ENCODE measurements at places on chromosomes 1 and 21. TPM values are rescaled to one million over a fixed set of nuclear protein-coding genes. Genes with fewer than 3 reads are reported as not detected.

DNA sequence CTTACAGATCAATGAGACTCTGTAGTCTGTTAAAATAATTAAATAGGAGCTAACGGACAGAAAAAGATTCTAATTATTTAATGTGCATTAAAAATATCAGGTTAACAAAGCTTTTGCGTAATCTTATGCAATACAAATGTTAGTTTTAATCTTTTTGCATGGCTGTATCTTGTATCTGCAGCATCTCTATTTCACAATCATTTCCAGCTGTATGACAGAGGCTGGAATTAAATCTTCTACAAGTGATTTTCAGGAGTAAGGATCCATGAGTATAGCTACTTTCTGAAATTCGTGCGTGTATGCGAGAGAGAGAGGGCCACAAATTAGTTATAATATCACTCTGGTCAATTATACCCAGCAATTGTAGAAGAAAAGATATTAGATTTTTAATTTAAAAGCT is 1446.8 kb downstream of the NCAM2 start:
- no peak for DNase-seq

DNA sequence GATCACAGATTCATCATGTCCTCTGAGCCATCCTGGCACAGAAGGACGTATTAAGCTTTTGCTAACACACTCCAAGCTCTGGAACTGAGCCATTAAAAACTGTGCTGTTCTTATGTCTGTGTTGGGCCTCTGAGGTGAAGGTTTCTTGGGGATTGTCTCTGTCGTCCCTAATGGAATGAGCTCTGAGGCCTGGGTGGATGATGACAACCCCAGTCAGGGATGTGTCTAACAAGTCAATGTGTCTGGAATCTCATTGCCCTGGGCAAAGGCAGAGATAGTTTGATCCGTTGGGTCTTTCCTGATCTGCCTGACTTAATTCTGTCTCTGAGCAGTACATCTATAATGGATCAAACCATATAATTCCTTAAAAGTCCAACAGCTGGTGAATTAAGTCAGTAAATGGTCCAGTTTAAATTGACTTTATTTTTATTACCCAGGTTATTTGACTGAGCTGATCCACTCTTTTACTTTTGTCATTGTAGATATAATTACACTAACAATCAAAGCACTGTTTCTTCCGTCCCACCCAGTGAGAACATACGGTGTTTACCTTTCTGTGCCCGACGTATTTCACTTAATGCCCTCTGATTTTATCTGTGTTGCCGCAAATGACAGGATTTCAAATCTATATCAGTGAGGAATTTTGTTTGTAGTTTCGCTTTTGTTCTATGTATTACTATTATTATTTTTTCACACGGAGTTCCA is 38.8 kb upstream of the OR2B11 start:
- DNase-seq = no peak

The LAMB3 gene
- total RNA-seq = 2.8 TPM

GRCh38 chr1:16250524-16251251 is 13.7 kb upstream of the CPLANE2 start:
- no peak for DNase-seq

- no peak for DNase-seq
Observed at GRCh38 chr1:181778640-181779260, 282.8 kb downstream of the ZNF648 start.

DNA sequence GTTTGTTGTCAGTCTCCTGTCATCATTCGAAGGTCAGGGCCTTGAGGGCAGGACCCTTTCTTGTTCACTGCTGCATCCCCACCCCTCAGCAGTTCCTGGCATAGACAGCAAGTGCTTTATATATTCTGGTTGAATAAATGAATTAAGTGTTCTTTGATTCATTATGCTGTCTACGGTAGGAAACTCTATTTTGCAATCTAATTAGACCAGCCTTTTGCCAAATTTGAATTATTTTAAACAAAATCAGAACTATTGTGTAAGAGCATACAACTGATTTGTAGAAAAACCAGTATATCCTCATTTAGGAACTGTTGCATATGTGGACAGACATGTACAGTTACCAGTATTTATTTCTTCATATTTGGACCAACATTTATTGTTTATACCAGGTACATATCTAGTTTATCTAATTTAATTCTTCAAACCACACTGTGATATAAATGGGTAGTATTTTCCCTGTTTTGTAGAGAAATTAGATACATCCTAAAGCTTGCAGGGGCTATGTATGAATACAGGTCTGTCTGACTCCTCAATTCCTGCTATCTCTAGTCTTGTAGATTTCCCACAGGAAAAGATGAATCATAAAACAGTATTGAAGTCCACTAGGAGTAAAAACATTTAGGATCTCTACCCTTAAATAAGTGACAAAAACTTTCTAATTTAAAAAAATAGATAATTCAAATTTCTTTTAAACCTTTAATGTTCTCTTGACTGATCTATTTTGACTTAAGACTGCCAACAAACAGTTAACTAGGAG is 10.4 kb downstream of the MGST3 start:
- DNase-seq = no peak

The KRTAP12-2 gene
- not detected for total RNA-seq

DNA sequence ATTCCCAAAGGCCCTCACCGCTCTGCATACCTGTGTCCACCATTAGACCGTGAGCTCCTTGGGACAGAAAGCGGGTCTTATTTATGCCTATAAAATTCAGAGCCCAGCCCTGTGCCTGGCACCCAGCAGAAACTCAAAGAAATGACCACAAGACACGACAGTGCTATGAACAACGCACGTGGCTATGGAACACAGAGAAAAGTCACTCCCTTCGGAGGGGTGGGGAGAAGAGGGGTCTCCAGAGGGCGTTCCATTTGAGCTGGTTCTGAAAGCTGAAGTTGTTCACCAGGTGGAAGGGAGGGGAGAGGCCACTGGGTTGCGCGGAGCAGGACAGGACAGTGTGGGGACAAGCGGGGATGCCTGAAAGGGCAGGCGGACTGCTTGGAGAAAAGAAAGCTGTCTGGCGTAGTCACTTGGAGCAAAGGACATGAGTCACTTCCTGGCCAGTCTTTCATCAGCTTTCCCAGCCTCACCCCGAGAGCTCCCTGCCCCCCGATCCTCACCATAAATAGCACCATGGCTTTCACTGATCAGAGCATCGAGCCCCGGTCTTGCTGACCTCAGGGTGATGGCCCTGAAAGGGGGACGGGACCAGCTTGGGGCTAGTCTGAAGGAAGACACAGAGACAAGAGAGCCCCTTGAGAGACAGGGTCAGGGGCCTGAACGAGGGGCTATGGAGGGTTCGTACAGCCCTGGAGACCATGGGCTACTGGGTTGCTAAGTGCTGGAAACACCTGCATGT is 28.5 kb downstream of the ECE1 start:
- DNase-seq = peak; percentile 77

- no peak for DNase-seq
Observed at GRCh38 chr1:221397141-221397540, 344.7 kb downstream of the DUSP10 start.

The TCHHL1 gene
- total RNA-seq = not detected

- no peak for DNase-seq
Observed at GRCh38 chr1:9167638-9168037, 38.7 kb upstream of the GPR157 start.

The ELAVL4 gene
- 0.13 TPM for total RNA-seq

DNA sequence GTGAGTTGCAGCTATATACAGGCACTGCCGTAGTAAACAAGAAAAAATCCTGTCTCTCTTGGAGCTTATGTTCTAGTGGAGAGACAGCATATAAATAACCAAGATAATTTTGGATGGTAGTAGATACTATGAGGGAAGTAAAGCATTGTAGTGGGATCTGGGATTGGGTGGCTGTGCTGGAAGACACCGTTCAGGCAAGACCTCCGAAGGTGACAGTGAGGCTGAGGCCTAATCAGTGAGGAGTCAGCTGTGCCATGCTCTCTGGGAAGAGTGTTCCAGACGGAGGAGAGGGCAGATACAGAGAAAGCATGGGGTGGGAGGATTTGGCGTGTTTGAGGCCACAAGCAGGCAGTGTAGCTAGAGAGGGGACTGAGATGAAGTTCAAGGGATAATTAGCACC is 6.0 kb downstream of the TMEM222 start:
- DNase-seq = no peak

- no peak for DNase-seq
Observed at GRCh38 chr1:169647512-169647911, 17.6 kb upstream of the SELP start.

GRCh38 chr1:26697978-26698849 is 2.4 kb downstream of the ARID1A start:
- DNase-seq = no peak

DNA sequence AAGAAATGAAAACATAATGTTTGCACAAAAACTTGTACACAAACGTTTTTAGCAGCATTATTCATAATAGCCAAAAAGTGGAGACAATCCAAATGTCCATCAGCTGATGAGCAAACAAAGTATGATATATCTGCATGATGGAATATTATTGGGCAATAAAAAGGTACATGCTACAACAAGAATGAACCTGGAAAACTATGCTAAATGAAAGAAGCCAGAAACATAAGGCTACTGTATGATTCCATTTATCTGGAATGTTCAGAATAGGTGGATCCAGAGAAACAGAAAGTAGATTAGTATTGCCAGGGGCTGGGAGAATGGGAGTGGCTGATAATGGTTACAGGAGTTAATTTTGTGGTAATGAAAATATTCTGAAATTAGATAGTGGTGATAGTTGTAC is 19.0 kb downstream of the FBXO28 start:
- DNase-seq = no peak

- no peak for DNase-seq
Observed at GRCh38 chr1:15691434-15692032, 7.4 kb downstream of the PLEKHM2 start.

The FCAMR gene
- total RNA-seq = not detected

DNA sequence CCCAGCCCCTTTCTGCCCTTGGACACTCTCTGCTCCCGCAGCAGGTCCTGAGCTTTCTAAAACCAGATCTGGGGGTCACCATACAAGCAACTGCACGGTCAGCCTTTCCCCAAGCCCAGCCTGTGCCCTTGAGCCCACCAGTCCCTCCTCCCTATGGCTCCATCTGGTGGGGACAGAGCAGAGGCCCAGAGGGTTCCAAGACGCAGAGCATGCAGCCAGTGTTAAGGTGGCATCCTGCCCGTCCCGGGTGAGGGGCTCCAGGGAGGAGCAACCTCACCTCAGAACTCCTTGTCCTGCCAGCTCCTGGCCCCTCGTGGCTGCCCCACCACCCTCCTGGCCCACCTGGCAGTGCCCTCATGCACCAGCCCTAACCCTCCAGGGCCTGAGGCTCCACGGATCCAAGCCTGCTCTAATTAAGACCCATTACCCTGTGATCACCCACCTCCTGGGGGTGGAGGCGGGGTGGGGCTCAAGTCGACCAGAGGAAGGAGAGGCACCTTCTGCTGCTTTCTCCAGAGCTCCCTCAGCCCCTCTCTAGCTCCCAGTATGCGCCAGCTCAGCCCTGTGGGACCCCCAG is 8.5 kb downstream of the CHD5 start:
- DNase-seq = no peak

DNA sequence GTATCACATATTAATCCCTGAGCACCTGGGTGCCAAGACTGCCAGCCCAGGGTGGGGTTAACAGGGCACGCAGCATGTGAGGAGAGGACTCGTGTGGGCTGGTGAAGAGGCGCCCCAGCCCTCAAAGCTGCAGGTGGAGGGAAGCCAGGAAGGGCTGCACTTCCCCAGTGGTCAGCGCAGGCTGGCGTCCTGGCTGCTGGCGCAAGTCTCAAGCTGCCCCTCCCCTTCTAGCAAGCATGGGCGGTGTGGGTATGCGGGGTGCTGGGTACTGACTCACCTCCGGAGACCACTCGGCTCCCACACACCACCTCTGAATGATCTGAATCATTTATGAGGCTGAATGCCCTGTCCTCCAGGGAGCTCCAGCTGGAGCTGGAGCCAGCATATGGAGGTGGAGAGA is 44.0 kb downstream of the EIF2D start:
- DNase-seq = no peak

- no peak for DNase-seq
Observed at GRCh38 chr1:26335774-26336476, 18.0 kb downstream of the CRYBG2 start.

GRCh38 chr1:63643517-63643916 is 50.3 kb downstream of the PGM1 start:
- DNase-seq = no peak

DNA sequence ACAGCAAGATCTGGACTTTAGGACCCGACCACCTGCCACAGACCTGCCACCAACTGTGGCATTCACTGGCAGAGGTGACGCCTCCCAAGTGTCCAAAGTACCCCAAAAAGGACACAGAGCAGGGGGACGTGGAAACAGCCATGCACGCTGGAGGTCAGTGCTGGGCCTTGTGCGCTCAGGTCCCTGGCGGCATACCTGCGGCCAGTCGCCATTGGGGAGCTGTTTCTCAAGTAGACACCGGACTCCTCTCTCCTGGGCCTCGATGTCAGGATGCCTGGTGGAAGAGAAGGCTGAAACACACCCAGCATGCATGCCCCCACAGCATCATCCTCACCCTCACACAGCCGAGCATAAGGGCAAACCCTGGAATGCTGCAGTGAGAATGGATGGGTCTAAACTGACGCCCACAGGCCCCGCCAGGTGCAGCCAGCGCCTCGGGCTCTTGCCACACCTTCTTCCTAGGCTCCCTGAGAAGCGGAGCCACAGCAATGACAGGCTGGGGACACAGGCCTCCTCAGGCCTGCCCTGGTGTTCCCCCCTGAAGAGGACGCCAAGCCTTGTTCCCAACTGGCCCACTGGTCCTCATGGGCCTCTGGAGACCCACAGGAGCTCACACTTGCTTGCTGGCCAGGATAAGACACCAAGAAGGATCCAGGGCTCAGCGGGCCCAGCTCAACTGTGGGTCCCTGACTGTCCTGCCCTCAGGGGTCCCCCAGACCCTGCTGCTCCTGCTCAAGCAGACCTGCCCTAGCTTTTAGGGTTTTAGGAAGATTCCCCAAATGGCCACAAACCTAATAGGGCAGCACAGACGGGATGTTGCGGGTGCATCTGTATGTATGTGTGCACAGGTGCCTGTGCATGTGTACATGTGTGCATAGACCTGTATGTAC is 7.7 kb upstream of the SPATC1L start:
- peak; percentile 56 for DNase-seq

The PRKAA2 gene
- total RNA-seq = 13.3 TPM

The OVAAL gene
- not detected for total RNA-seq

- DNase-seq = no peak
Observed at GRCh38 chr1:236576004-236576403, 28.3 kb downstream of the HEATR1 start.

GRCh38 chr1:190578017-190578416 is 100.4 kb upstream of the BRINP3 start:
- DNase-seq = no peak

The KCNE1 gene
- total RNA-seq = 2.5 TPM

DNA sequence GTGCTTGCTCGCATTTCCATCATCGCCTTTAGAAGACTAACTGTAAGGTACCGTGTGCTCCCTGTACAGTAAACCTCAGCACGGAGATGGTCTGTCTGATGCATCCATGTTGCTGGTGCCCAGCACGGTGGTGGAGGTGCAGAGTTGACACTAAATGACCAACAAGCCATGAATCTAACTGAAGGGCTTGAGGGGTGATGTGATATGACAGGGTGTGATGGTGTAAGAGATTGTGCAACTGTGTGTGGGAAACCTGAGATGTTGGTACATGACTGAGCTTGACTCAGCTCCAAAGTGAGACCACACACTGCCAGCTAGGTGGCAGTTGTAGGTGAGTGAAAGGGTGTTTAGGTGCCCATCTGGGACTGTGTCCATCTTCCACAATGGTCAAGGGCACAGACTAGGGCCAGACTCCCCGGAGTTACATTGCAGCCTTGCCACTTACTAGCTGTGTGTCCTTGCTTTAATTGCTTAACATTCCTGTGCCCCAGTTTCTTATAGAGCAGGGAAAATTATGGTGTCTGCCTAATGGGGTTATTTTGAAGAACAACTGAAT is 21.4 kb downstream of the SLC2A1 start:
- peak; percentile 51 for DNase-seq

- no peak for DNase-seq
Observed at GRCh38 chr21:46173573-46173972, 10.7 kb downstream of the SPATC1L start.

The KCNJ10 gene
- 23.7 TPM for total RNA-seq

Data from sciatic nerve (tissue), 2 donors.